Posterior vena cava (tissue), 2 donors: ENCODE measurements at places on chromosomes 2 and 18. TPM values are rescaled to one million over a fixed set of nuclear protein-coding genes. Genes with fewer than 3 reads are reported as not detected.

DNA sequence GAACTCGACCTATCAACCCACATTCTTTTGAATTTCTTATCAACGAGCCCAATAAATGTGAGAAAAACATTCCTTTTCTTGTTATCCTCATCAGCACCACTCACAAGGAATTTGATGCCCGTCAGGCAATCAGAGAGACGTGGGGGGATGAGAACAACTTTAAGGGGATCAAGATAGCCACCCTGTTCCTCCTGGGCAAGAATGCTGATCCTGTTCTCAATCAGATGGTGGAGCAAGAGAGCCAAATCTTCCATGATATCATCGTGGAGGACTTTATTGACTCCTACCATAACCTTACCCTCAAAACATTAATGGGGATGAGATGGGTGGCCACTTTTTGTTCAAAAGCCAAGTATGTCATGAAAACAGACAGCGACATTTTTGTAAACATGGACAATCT lies 378.2 kb downstream of the STK39 start:
- DNase-seq = no peak

GRCh38 chr2:150609831-150610582 lies 122.5 kb upstream of the RND3 start:
- no peak for DNase-seq

DNA sequence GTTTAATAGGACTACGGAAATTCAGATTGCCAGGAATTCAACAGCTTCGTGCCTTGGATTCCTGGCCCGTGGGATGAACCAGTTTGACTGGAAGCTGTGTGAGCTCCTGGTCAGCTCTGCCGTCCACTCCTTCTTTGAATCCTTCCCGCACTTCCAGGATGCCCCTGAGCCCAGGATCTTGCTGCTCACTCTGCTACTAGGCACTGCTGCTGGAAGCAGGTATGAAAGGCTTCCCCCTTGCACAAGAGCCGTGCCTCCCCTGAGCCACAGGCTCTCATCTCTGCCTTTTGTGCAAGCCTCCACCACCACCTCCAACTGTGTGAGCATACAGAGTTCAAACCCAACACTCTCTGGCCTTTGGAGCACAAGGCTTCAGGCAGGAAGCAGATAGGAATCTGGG lies 34.9 kb downstream of the EN1 start:
- DNase-seq = no peak

GRCh38 chr18:36199691-36200295 lies 12.5 kb downstream of the MOCOS start:
- no peak for DNase-seq

Gene CD302
- total RNA-seq = 52.4 TPM

DNA sequence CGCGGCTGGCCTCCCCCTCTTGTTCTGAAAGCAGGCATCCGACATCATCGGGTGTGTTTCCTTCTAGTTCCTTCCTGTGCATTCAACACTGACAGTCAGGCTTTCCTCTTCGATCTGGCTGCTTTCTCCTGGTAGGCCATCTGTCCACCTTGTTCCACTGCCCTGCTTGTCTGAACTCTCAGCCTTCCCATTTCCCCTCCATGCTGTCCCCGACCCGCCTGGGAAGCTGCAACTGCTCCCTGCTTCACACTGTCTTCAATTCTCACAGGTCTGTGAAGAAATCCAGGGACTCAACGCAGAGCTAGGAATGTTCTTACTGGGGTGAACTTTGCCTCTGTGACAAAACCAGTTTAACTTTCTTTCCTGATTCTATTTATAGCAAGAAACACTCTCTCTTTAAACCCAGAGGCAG lies 43.0 kb downstream of the KIF3C start:
- peak; percentile 64 for DNase-seq

Gene HYCC2
- 21.5 TPM for total RNA-seq

Gene ANKRD23
- total RNA-seq = 2.9 TPM

DNA sequence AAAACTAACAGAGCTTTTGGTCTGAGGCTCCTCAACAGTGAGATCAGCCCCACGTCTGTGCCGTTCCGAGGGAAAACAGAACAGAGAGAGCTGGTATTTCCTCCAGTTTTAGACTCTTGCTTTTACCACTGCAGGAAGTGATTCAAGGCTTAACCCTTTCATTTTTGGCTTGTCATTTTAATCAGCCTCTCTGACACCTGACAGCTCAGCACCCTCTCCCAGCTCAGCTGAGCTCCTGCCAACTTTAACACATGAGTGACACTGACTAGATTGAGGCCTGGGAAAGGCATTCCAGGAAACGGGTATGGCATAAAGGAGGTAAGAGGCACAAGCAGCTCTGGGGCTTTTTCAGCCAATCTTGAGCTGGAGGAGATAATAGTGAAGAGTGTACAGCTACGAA lies 239.4 kb upstream of the SKOR2 start:
- DNase-seq = no peak

Gene TEKT4
- not detected for total RNA-seq

DNA sequence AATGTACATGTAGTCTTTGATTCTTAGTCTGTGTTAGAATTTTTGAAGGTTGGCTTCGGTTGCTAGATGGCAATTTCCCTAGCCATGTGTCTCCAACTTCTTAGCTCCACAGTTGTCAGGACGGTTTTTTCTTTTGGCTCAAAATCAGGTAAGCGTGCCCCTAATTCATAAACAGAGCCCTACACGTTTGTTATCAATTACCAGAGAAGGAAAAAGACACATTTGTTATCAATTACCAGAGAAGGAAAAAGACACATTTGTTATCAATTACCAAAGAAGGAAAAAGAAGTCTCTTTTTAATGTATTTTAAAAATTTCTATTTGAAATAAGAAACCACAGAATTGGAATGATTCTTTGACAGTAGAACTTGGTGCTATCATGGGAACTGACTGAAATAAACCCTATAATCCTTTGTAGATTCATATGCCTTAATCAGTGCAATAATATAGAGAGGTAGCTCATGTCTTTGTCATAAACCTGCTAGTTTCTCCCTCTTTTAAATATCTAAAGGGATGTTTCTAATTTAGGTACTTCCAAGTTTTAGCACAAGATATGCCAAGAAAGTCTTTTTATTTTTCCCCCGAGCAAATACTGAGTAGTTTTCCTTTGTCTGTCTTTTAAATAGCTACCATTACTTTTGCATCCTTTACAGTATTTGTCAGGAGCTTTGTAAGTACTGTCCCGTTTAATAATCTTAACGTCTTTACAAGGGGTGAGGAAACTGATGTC lies 35.9 kb downstream of the CAMKMT start:
- no peak for DNase-seq

Gene MSTN
- total RNA-seq = 1.3 TPM

DNA sequence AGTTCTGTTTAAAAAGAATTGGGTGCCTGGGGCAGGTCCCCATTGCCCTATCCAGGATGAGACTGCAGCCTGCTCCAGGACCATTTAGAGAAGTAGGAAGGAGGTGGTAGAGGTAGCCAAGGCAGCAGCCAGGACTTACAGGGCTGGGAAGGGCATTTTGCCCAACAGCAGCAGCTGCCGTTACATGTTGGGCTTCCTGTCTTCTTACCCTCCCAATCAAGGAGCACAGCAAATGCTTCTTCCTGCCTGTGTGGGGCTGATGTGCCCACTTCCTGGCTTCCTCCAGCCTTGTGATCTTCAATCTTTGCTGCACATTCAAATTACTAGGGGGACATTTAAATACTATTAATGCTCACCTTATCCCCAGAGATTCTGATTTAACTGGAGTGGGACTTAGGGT lies 112.0 kb downstream of the QPCT start:
- no peak for DNase-seq

GRCh38 chr2:96251721-96252292 lies 14.0 kb downstream of the TMEM127 start:
- peak; percentile 92 for DNase-seq

DNA sequence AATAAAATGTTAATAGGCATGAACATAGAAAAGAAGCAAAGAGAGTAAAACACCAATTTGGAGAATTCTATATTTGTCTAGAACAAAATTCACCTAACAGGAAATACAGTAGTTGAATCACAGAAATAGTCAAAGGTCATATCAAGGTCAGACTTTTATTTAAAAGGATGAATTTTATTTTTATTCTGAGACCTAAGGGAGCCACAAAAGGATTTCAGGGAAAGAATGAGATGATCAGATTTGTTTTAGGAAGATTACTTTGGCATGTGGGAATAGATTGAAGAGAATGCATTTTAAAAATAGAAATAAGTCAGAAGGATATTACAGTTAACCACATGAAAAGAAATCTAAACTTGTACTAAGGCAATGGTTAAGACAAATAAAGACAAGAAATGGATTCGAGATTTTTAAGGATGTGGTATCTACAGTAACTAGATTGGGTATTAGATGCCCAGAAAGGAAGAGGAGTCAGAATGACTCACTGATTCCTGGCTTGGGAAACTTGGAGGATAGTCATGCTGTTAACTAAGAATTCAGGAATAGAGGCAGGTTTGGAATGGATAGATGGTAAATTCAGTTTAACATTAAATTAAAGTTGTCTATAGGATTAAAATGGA lies 56.0 kb downstream of the METTL4 start:
- DNase-seq = no peak

DNA sequence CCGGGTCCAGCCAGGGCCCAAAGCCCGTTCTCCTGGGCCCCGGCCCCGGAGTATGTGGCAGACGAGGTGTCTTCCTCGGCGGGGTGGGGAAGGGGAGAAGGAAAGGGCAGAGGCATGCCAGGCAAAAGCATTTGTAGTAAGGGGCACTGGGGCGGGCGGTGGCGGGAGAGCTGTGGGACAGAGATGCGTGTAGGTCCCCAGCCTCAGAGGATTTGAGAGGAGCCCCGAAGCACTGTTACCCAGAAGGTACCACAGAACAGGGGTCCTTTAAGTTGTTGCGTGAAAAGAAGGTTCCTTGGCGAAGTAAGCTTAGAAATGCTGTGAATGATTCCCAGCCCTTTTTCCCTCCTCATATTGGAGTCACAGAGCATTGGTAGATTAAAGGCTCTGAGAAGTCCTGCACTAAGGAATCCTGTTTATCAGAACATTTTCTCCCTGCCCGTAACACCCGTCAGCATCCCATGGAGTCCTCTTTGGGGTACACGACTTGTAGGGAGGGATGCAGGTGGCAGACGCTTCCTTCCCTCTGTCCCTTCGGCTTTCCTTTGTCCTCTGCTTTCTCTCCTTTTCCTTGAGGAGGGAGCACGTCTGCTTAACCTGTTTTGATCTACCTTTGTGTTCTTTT lies 12.5 kb downstream of the GAREM2 start:
- DNase-seq = no peak

DNA sequence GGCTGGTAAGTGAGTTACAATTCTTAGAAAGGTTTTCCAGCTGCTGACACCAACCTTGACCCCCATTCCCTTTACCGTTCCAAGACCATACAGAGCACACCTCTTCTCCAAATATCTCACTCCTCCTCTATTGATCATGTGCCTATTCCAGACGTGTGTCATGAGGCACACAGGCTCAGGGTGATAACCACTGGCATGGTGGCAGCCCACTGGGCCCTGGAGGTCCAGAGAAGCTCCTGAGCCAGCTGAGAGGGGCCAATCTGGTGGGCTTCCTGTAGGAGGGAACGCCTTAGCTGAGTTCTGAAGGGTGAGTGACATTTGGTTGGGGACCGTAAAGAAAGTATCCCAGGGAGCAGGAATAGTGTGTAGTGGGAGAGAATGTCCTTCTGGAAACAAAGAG lies 28.3 kb downstream of the ZAP70 start:
- peak; percentile 40 for DNase-seq

Gene LDAH
- 13.6 TPM for total RNA-seq

Gene LAMA3
- 48.4 TPM for total RNA-seq

Gene GKN2
- total RNA-seq = not detected

GRCh38 chr2:58645017-58645416 lies 403.9 kb upstream of the FANCL start:
- no peak for DNase-seq

- DNase-seq = no peak
These were observed 707 bp upstream of the DGUOK start for GRCh38 chr2:73925853-73926492.

Gene GPR45
- not detected for total RNA-seq

DNA sequence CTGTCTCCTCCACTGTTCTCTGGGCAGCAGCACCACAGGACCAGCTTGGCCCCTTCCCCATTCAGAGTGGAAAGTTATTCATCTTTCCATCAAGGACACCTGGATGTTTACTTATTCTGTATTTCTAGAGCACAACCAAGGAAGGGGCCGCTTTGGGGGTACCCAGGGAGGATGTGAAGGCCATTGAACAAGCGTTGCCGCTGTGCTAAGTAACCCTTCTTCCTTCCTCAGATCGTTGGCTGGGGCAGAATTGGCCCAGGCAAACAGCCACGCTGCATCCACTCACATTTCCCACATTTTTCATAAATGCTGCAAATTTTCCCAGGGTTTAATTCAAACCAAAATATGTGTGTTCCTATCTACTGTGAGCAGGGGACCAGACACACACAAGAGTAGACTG lies 76.2 kb upstream of the NPAS2 start:
- DNase-seq = no peak

DNA sequence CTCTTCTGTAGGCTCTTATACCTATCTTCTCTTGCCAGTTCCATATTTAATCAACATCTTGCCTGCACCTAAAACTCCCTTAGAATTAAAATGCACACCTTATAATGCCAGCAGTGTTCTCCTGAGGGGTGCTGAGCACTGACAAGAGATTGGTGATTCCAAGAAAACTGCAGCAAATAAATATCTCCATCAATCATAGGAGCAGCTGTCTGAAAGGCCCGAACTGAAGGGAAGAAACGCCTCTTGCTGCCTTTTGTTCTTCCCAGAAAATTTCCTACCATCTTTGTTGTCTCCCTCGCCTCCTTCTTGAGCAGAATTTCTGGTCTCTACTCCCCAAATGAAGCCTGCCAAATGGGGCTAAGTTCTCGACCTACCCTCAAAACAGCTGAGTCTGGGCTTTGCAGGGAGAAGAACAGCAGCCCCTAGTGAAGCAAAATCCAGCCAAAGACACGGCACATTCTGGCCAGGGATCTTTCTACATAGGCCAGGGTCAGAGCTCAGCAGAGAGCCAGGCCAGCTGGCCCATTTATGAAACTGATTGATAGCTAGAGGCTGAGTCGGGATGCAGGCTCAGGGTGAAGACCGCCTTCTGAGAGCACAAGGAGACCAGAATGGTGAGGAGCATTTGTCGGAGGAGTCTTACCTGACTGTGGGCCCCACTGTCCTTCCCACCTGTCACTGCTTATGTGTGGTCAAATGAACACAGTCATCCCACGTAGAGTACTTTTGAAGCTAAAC lies 20.4 kb upstream of the TMEM247 start:
- DNase-seq = no peak

DNA sequence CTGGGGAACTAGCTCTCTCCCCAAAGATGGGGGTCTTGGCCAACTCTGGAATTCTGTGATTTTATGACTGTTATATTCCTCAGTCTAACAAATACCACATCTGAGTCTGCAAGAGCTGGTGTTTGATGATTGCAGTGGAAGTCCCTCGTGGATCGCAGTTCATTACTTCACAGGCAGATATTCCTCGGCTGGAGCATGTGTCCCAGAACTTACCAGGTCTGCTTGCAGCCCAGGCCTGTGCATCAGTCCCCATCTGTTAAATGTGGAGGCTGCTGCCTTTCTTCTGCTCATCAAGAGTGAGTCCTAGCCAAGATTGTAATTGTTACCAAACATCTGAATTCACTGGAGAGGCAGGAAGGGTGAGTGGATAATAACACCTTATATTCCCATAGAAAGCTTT lies 55.5 kb downstream of the PRKCE start:
- DNase-seq = no peak
